Natural killer cell treated with Interleukin-12 subunit alpha and Interleukin-12 subunit beta and Interleukin-15 and Interleukin-18, amount 100 ng/mL, for 72 hours (primary cell): ENCODE measurements at places on chromosomes 12 and 14. TPM values are rescaled to one million over a fixed set of nuclear protein-coding genes. Genes with fewer than 3 reads are reported as not detected.

Gene PTCSC3
- total RNA-seq: not detected

Gene PARP2
- total RNA-seq: 23.7 TPM

Gene DHRS2
- total RNA-seq: 0.57 TPM

Gene SYNDIG1L
- total RNA-seq: not detected
